ENCODE measurements at places on chromosomes 5 and 9.

DNA sequence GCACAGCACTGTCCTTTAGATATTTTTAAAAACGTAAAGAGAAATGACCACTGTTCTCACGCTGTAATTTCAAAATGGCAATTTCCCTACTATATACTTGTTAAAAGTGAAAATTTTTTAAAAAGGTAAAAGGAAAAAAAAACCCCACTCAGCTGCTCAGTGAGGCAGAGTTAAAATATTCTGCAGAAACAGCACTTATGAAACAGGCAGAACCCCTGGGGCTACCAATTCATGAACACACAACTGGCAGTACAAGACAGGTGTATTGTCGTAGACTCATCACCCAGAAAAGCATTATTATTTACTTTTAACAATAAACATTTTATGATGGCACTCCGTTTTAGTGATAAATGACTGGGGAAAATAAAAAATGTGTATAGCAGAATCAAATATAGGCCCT lies 1.5 kb upstream of the RASGRF2 start:
- DNase-seq, result no peak

GRCh38 chr5:125713109-125713805 lies 710.0 kb upstream of the GRAMD2B start:
- DNase-seq, result no peak

- DNase-seq, result no peak
These were observed 363.1 kb downstream of the PRELID2 start for GRCh38 chr5:145471831-145472612.

GRCh38 chr5:33364406-33364805 lies 76.4 kb upstream of the TARS1 start:
- no peak for DNase-seq

- no peak for DNase-seq
These were observed 56.3 kb upstream of the GPBP1 start for GRCh38 chr5:57117596-57117995.

GRCh38 chr5:10456583-10457420 lies 15.1 kb downstream of the ROPN1L start:
- no peak for DNase-seq

- DNase-seq, result no peak
These were observed 30.0 kb upstream of the GPR21 start for GRCh38 chr9:123003466-123003865.

- DNase-seq, result peak; percentile 76
These were observed 37.0 kb downstream of the ALG2 start for GRCh38 chr9:99184475-99185347.

GRCh38 chr9:109248133-109248581 lies 72.7 kb downstream of the EPB41L4B start:
- DNase-seq, result no peak

- DNase-seq, result no peak
These were observed 104.1 kb upstream of the PAPPA start for GRCh38 chr9:116049456-116049855.

- DNase-seq, result no peak
These were observed 152.9 kb upstream of the MAP1B start for GRCh38 chr5:71954329-71954728.

GRCh38 chr5:112923148-112923917 lies 1.3 kb upstream of the REEP5 start:
- DNase-seq, result no peak

DNA sequence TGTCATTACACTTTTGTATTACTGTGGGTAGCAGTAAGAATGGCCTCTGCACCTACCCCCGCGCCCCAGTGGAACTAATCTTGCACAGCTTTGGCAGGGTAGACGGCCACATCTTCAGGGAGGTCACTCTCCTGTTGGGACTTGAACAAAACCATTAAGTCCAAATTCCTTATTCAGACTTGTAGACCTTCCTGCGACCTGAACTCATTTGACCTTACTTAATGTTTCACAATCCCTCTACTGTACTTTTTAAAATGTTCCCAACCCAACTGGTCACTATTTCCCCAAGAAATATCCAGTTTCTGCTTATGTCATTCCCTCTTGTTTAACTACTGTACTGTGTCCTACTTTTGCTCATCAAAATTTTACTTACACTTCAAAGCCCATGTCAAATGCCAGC lies 5.3 kb upstream of the FAM120AOS start:
- no peak for DNase-seq

DNA sequence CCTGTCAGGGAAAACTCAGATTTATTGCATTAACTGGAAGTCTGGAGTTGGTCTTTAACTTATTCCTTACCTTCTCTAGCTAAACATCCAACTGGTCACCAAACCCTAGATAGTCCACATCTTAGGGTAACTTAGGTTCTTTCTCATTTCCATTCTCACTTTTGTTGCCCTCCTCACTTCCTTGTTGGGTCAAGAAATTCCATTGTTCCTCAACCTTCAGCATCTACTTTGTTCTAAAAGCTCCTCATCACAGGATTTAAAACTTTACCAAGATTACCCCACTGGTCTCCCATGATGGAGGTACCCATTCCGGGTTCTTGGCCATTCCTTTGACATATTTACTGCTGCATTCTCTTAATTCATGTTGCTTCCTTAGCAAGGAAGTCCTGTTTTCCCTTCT lies 32.1 kb downstream of the PTTG1 start:
- DNase-seq, result no peak

DNA sequence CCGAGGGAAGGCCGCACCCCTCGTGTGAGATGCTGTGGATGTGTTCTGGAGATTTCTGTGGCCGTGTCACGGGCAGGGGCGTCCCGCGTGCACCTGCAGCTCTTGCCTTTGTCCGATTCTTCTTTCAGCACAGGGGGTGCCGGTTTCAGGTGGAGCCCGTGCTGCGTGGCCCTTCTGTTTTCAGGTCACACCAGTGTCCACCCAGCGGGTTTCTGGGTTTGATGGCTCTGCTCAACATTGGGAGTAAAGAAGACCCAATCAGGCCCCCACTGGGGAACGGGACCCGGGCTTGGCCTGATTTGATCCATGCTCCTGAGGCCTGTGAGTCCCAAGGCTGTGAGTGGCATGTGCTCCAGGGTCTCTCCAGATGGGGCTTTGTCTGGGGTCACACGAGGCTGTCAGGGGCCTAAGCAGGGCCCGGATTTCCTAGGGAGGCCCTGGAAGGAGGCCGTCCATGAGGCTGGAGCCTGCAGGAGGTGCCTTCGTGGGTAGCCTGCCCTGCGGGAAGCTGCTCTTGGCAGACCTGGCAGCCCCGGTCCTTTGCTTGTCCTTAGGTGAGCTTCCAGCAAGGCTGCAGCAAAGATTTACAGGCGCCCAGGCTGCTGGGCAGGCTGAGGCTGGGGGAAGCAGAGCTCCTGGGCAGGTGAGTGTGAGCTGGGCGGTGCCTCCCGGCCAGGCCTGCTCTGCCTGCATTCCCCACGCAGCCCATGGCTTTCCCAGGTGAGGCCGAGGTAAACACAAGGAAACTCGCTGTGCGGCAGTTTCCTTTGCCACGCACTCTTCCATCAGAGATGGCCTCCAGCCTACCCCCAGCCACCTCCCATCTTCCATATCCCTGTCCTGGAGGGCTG lies 12.8 kb downstream of the MRPL36 start:
- no peak for DNase-seq

DNA sequence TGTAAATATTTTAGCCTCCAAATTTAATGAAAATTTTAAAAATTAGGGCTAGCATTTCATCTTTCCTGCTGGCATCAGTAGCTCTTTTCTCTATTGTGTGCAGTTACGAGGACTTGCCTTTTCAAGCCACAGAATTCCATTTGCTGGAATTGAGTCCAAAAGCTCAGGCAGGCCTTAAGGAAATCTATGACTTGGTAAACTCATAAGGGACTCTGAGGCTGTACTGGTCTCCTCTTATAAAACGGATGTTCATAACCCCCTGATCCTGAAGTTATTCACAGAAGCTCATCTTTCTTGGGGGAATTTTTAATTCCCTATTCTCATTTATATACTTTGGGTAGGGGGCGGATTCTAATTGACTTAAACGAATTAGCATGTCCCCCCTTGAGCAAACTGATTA lies 23.4 kb downstream of the ANKRA2 start:
- no peak for DNase-seq

DNA sequence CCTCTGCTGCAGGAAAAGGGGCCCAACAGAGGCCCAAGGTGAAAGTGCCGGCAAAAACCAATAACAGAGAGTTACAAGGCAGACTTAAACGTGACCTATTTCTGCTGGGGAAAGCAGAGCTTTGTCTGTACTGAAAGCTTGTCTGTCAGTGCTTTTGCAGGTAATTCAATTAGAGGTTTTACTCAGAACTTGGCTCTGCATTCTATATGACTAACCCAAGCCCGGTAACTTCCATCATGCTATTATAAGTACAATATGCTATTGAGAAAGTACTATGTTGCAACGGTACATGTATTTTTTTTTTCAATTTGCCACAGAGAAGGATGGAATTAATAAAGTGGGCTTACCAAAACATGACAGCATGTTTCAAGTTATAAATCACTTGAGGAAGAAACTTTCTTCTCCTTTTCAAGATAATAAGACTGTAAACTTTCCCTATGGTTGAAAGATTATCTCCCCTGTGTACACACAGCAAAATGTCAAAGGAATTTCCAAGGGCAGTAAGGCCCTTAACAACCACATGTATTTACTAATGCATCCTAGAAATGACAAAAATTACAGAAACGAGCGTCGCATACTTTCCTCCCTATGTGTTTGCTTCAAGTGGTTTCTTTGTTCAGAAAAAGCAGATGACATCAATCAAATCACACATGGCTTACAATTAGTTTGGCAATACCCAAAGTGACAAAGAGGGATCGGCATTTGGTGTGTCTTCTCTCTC lies 282.4 kb downstream of the EFNA5 start:
- no peak for DNase-seq

- DNase-seq, result no peak
These were observed 72.6 kb downstream of the ENTREP1 start for GRCh38 chr9:69397384-69398214.

GRCh38 chr9:76571743-76572146 lies 112.8 kb downstream of the GCNT1 start:
- no peak for DNase-seq

- no peak for DNase-seq
These were observed 131.8 kb upstream of the GABRP start for GRCh38 chr5:170651604-170652277.

DNA sequence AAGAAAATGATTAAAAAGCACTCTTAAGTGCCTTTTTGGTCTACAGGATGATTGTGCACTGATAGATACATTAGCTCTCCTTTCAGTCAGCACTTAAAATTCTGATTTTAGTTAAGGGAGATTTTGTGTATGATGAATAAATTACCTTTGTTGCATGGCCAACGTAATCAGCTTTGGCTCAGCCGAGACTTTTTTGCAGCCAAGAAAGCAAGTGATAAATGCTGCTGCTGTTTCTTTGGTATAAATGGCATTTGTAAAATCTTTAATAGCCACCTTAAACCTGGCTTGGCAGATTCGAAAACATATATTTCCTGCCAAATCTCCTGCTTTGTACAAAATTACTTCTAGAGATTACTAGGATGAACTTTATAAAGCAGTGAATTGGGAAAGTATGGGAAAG lies 147.7 kb downstream of the DCP2 start:
- no peak for DNase-seq

GRCh38 chr9:101893661-101894646 lies 155.5 kb upstream of the GRIN3A start:
- no peak for DNase-seq

DNA sequence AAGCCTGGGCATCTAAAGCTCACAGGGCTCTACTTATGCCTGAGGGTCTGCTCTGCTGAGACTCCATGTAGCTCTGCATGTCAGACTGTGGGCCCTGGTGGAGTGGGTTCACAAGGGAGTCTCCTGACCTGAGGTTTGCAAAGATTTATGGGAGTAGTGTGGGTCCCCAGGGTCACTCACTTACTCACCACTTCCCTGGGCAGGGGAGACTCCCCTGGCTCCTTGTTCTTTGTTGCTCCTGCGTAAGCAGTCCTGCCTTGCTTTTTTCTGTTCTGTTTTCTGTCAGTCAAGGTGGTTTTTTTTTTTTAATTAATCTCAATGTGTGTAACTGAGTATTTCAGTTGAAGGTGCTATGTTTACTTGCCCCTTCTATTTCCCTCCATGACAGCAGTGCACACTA lies 256.6 kb downstream of the TMEM38B start:
- no peak for DNase-seq

DNA sequence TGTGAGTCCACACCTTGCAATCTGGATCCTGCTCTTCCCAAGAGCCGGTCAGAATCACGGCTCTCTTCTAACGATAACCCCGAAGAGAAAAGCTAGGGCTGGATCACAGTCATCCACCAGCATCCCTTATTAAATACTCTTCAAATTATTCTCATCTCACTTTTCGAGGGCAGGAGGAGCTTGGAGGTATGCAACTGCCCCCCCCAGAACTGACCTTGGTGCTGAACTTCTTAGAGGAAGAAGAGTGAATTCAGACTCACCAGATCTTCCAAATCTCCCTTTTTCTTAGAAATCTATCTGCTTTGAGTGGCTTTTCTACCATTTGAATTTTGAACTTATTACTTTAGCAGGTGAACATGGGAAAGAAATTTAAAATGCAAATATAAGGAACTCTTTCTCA lies 75.7 kb downstream of the MED10 start:
- no peak for DNase-seq

DNA sequence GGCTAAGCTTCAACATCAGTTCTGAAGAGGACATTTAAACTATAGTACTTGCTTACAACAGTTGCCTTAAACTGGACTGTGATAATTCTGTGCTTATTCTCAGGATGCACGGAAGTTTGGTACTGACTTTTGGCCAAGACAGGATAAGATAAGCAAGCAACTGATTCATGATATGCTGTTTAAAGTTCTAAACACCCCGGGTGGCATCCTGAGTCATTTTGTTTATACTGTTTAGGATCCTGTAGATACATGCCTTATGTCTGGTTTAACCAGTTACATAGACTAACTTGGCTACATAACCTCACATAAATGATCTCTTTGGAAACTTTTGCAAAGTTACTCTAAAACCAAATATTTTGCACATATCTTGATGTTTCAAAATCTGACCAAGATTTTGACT lies 95.9 kb downstream of the CDH9 start:
- no peak for DNase-seq

DNA sequence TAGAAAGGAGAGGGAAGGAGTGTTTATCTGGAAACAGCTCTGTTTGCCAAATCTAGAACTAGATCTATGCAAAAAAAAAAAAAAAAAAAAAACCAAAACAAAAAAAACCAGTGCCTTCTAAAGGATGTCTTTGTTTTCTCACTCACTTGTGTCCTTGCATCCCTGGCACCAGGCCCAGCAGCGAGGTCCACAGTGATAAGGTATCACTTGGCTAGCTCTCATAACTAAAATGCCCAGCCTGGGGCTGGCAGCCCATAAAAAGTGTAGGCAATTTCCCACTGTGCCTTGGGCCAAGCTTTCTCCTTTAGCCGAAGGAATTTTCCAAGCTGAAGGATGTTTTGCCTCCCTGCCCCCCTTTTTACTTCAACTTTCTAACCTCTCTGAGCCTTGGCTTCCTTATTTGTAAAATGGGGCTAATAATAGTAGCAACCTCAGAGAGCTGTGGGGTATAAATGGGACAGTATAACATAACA lies 20.8 kb downstream of the RGS3 start:
- DNase-seq, result no peak

All from NCI-H1930 (cell line).